ENCODE measurements at places on chromosomes 5 and 9. TPM values are rescaled to one million over a fixed set of nuclear protein-coding genes. Genes with fewer than 3 reads are reported as not detected.

The DTWD2 gene
- 5.9 TPM for polyA plus RNA-seq

The PLPPR1 gene
- polyA plus RNA-seq: 2.9 TPM

The PRLR gene
- 0.74 TPM for polyA plus RNA-seq

The ZCCHC7 gene
- polyA plus RNA-seq: 12.9 TPM

The TMEM252 gene
- polyA plus RNA-seq: 1.2 TPM

The FBP1 gene
- polyA plus RNA-seq: 0.90 TPM

The DMRT2 gene
- 32.9 TPM for polyA plus RNA-seq

GRCh38 chr5:8613078-8613685 is 744.2 kb downstream of the MTRR start:
- H3K27me3 ChIP-seq: no peaks in the 10 kb centered on the region
- H3K4me1 ChIP-seq: no peaks in the 10 kb centered on the region
- no peaks in the 10 kb centered on the region for H3K36me3 ChIP-seq
- H3K27ac ChIP-seq: no peak overlapping the region
- DNase-seq: no peak
- no peak overlapping the region for H3K4me3 ChIP-seq

DNA sequence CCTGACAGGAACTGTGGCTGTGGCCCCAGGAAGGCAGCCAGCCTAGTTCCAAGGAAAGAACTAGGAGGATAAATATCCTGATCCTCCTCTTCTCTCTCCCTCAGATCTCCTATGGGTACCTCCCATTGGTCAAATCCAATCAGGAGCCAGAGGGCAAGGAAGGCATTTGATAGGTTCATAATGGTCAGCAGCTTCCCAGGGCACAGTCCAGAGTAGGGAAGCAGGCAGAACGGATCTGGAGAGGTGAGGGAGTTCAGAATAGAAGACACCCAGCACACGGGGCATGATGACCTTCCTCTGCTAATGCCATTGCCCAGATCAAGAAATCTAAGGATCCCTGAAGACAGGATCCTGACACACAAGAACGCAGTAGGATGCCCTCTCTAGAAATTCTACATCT is 8.6 kb downstream of the ABLIM3 start:
- DNase-seq: no peak
- H3K4me3 ChIP-seq: no peak overlapping the region
- no peaks in the 10 kb centered on the region for H3K36me3 ChIP-seq
- H3K27ac ChIP-seq: peak overlapping the region; percentile 50

DNA sequence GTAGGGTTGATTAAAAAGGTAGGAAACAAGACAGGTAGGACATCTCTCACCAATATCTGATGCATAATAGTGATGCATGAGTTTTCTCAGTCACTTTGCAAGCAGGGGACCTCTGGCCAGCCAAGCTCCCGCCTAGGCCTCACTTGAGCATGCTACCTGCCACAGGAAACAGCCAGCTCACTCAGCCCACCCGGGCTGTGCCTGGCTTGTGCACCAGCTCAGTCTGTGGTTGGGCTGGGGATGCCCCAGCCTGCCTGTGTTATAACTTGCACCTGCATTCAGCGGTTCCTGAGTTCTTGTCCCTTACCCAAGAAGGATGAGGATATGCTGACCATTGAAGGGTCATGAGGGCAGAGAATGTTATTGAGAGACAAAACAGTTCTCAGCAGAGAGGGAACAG is 172.8 kb upstream of the PLCXD3 start:
- H3K27ac ChIP-seq: no peak overlapping the region
- H3K36me3 ChIP-seq: no peaks in the 10 kb centered on the region
- no peaks in the 10 kb centered on the region for H3K4me1 ChIP-seq
- H3K27me3 ChIP-seq: no peaks in the 10 kb centered on the region

GRCh38 chr5:122063836-122064235 is 14.2 kb downstream of the LOX start:
- no peak overlapping the region for H3K4me3 ChIP-seq
- DNase-seq: no peak
- H3K27ac ChIP-seq: no peak overlapping the region

All from muscle of leg (tissue), 16 donors.